ENCODE measurements at places on chromosomes 2 and 18. TPM values are rescaled to one million over a fixed set of nuclear protein-coding genes. Genes with fewer than 3 reads are reported as not detected.
A peak's percentile ranks its signal among the peaks of the same experiment; 100 is the strongest.

Gene GALNT13
- 18.4 TPM for total RNA-seq

Gene GYPC
- 39.7 TPM for total RNA-seq

Gene NT5C1B
- total RNA-seq = not detected

Gene KIF3C
- total RNA-seq = 39.5 TPM

Gene CXCR1
- not detected for total RNA-seq

Gene PLGLB2
- 7.4 TPM for total RNA-seq

Gene SCYGR4
- total RNA-seq = not detected

Gene ANTXR1
- 144 TPM for total RNA-seq

Gene KCNG3
- 0.18 TPM for total RNA-seq

- H3K4me3 ChIP-seq = no peak overlapping the region
- H3K4me1 ChIP-seq = no peaks in the 10 kb centered on the region
These were observed 42.2 kb downstream of the RFTN2 start for GRCh38 chr2:197633109-197633657.

GRCh38 chr2:55786280-55786679, 92.6 kb upstream of the PNPT1 start:
- no peak for DNase-seq
- no peak overlapping the region for H3K27ac ChIP-seq
- no peak overlapping the region for H3K4me3 ChIP-seq
- H3K36me3 ChIP-seq = peaks cover 2% of the 10 kb centered on the region
- H3K4me1 ChIP-seq = peaks cover 16% of the 10 kb centered on the region
- H3K27me3 ChIP-seq = no peaks in the 10 kb centered on the region

DNA sequence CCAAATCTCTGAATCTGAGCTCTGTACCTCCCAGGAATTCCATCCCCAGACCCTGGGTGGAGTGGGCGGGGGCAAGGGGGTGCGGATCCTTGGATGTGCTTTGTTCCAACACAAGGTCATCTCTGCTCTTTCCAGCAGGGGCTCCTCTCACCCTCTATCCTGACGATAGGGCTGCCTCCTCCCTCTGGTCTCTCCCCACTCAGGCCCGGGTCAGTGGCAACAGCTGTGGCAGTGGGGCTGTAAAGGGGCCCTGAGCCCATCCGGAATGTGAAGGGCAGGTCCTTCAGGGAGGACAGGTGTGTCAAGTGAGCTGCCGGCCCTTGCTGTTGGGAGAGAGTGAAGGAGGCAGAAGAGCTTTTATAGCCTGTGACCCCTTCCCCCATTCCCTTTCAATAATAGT, 167.8 kb downstream of the CELF4 start:
- no peaks in the 10 kb centered on the region for H3K36me3 ChIP-seq
- H3K4me1 ChIP-seq = peaks cover 15% of the 10 kb centered on the region
- H3K4me3 ChIP-seq = no peak overlapping the region
- H3K27me3 ChIP-seq = peaks cover 21% of the 10 kb centered on the region
- H3K27ac ChIP-seq = no peak overlapping the region

- H3K4me3 ChIP-seq = no peak overlapping the region
- peaks cover 18% of the 10 kb centered on the region for H3K36me3 ChIP-seq
- H3K4me1 ChIP-seq = peaks cover 71% of the 10 kb centered on the region
- no peaks in the 10 kb centered on the region for H3K27me3 ChIP-seq
These were observed 20.4 kb downstream of the SLC40A1 start for GRCh38 chr2:189560273-189560586.

GRCh38 chr2:72919414-72920317, 2.3 kb downstream of the EMX1 start:
- H3K27ac ChIP-seq = no peak overlapping the region
- peaks cover 90% of the 10 kb centered on the region for H3K27me3 ChIP-seq
- peak overlapping the region; percentile 53 for H3K4me3 ChIP-seq
- H3K36me3 ChIP-seq = no peaks in the 10 kb centered on the region
- peaks cover 21% of the 10 kb centered on the region for H3K4me1 ChIP-seq

- H3K36me3 ChIP-seq = no peaks in the 10 kb centered on the region
- DNase-seq = no peak
- H3K27me3 ChIP-seq = no peaks in the 10 kb centered on the region
- no peaks in the 10 kb centered on the region for H3K4me1 ChIP-seq
- no peak overlapping the region for H3K27ac ChIP-seq
These were observed 1038.6 kb downstream of the TSN start for GRCh38 chr2:122794100-122794499.

GRCh38 chr2:99789849-99790248, 300.0 kb upstream of the REV1 start:
- no peak overlapping the region for H3K4me3 ChIP-seq
- no peak for DNase-seq
- H3K27ac ChIP-seq = peak overlapping the region; percentile 25
- H3K36me3 ChIP-seq = no peaks in the 10 kb centered on the region

DNA sequence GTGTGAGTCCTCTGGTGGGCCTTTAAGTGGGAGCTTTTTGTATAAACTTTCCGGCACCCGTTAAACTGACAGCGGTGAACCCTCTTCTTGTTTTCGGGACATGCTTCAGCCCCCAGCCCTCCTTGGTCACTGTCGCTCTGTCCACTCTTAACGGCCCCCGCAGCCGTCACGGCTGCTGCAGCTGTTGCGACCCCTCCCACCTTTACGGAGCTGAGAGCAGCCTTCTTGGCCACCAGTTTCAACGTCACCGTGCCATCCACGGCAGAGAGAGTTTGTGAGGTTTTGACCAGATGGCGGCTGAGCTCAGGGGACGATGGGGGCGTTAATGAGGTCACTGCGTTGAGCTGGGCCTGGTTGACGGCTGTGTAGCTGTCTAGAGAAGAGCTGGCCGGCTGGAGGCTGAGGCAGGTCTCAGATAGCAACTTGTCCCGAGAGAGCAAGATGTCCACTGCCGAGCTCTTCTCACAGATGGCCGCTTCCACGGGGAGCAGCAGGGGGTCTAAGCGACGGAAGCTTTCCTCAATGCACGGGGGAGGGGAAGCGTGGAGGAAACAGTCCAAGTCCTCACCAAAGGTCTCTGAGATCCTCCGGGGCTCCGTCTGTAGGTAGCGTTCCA, 41.9 kb downstream of the KLF7 start:
- peaks cover 19% of the 10 kb centered on the region for H3K36me3 ChIP-seq
- no peaks in the 10 kb centered on the region for H3K27me3 ChIP-seq
- H3K4me3 ChIP-seq = no peak overlapping the region
- no peak for DNase-seq

GRCh38 chr2:238143239-238143951, 4.9 kb downstream of the KLHL30 start:
- no peak overlapping the region for H3K4me3 ChIP-seq
- no peak for DNase-seq
- no peak overlapping the region for H3K27ac ChIP-seq
- no peaks in the 10 kb centered on the region for H3K36me3 ChIP-seq
- H3K4me1 ChIP-seq = peaks cover 14% of the 10 kb centered on the region

GRCh38 chr2:236415684-236416444, 151.7 kb upstream of the ASB18 start:
- no peak for DNase-seq
- H3K4me1 ChIP-seq = no peaks in the 10 kb centered on the region
- no peak overlapping the region for H3K4me3 ChIP-seq
- peaks cover 21% of the 10 kb centered on the region for H3K36me3 ChIP-seq
- no peaks in the 10 kb centered on the region for H3K27me3 ChIP-seq
- no peak overlapping the region for H3K27ac ChIP-seq

GRCh38 chr2:224938651-224939182, 103.6 kb downstream of the DOCK10 start:
- H3K36me3 ChIP-seq = no peaks in the 10 kb centered on the region
- peaks cover 8% of the 10 kb centered on the region for H3K4me1 ChIP-seq
- H3K27me3 ChIP-seq = peaks cover 4% of the 10 kb centered on the region

DNA sequence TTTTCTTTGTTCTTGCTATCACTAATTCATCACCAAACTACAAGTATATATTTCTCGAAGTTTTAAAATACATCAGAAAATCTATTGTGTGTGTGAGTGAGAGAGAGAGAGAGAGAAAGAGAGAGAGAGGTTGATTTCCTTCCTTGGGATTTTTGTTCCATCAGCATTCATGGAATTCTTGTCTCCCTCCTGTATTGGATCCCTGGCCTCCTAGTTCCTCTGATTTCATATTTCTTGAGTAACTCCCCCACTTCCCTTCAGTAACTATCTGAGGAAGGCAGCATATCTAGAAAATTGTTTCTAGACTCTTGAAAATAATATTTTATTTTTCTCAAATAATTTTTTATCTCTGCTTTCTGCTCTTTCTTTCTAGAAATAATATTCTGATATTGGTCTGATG, 13.3 kb upstream of the ACTR2 start:
- peaks cover under 1% of the 10 kb centered on the region for H3K36me3 ChIP-seq
- H3K27ac ChIP-seq = peak overlapping the region; percentile 61
- DNase-seq = no peak

DNA sequence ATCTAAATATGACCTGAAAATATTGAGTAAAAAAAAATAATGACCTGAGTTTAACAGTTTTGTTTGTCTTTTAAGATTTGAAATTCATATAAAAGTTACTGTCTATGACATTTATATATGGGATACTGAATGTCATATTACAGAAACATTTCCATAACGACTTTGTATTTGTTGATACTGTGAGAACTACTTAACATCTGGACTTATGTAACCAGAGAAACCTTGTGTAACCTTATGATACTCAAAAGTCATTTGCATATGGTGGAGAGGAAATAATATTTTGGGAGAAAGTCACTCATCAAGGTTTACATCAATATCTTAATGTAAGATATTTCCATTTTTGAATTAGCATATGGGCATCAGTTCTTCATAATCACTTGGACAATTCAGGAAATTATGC, 12.6 kb downstream of the MFSD6 start:
- peaks cover 2% of the 10 kb centered on the region for H3K4me1 ChIP-seq
- H3K4me3 ChIP-seq = no peak overlapping the region
- no peak overlapping the region for H3K27ac ChIP-seq
- no peak for DNase-seq
- H3K36me3 ChIP-seq = peaks cover 6% of the 10 kb centered on the region
- H3K27me3 ChIP-seq = no peaks in the 10 kb centered on the region

GRCh38 chr2:99784282-99784681, 294.5 kb upstream of the REV1 start:
- no peaks in the 10 kb centered on the region for H3K4me1 ChIP-seq
- no peaks in the 10 kb centered on the region for H3K27me3 ChIP-seq
- no peak for DNase-seq
- no peak overlapping the region for H3K4me3 ChIP-seq
- no peak overlapping the region for H3K27ac ChIP-seq
- no peaks in the 10 kb centered on the region for H3K36me3 ChIP-seq

- H3K4me3 ChIP-seq = no peak overlapping the region
- peaks cover 17% of the 10 kb centered on the region for H3K36me3 ChIP-seq
- DNase-seq = no peak
- H3K4me1 ChIP-seq = peaks cover 38% of the 10 kb centered on the region
These were observed 3.3 kb downstream of the TAF1B start for GRCh38 chr2:9846554-9846953.

Measured in mesothelial cell of epicardium (in vitro differentiated cells).